ENCODE measurements at places on chromosomes 5 and 9. TPM values are rescaled to one million over a fixed set of nuclear protein-coding genes. Genes with fewer than 3 reads are reported as not detected.
A peak's percentile ranks its signal among the peaks of the same experiment; 100 is the strongest.

DNA sequence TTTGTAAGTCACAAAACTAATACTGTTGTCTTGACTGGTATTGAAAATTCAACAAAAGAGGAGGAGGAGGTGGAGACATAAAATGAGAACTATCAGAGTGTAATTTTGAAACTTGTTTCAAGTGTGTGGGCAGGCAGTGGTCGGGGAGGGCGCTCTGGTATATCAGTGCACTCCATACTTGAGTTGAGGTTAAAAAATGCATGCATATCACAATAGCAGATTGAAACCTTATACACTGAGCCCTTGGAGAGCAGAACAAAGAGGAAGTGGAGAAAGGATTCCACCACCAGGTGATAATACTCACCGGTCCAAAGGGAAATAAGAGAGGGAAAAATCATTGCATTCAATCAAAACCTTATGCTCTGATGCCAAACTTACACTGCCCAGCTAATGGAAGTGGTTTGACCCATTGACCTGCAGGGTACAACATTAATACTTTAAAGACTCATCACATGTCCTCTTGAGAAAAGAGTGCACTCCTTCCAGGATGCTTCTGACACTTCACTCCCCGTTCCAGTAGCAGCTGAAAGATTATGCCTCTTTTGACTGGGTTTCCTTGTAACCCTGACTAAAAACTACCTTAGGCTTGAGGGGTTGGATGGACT is 79.5 kb upstream of the FAM169A start:
- H3K36me3 ChIP-seq = no peaks in the 10 kb centered on the region
- H3K27ac ChIP-seq = no peak overlapping the region
- no peaks in the 10 kb centered on the region for H3K27me3 ChIP-seq
- no peak overlapping the region for H3K4me3 ChIP-seq

SYK gene
- total RNA-seq = 7.0 TPM

DNA sequence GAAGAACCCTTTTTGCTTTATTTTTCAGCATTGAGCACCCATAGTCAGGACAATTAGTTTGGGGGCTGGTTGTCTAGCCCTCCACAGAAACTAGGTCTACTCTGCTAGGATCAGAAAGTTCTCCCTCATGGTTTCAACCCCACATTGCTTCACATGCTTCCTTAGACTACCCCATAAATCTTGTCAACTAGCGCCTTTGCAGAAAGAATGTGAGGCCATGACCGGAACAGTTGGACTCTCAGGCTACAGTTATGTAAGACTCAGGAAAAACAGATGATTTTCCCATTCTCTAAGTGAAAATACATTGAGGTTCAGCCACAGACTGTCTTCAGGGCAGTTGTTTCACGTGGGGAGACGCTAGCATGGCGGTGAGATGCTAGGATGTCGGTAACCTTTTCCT is 255.6 kb downstream of the NR3C1 start:
- H3K27ac ChIP-seq = peak overlapping the region; percentile 62
- no peaks in the 10 kb centered on the region for H3K27me3 ChIP-seq
- H3K36me3 ChIP-seq = no peaks in the 10 kb centered on the region
- H3K4me3 ChIP-seq = no peak overlapping the region
- peaks cover 71% of the 10 kb centered on the region for H3K4me1 ChIP-seq

GRCh38 chr5:138177941-138178515 is 402 bp downstream of the BRD8 start:
- no peaks in the 10 kb centered on the region for H3K27me3 ChIP-seq
- DNase-seq = no peak
- peaks cover 47% of the 10 kb centered on the region for H3K36me3 ChIP-seq

- no peak overlapping the region for H3K4me3 ChIP-seq
- H3K27ac ChIP-seq = no peak overlapping the region
- peaks cover 58% of the 10 kb centered on the region for H3K4me1 ChIP-seq
- H3K36me3 ChIP-seq = no peaks in the 10 kb centered on the region
- no peaks in the 10 kb centered on the region for H3K27me3 ChIP-seq
Measured at GRCh38 chr9:131692612-131693562, 47.0 kb downstream of the RAPGEF1 start.

PCDHA11 gene
- total RNA-seq = 0.42 TPM

DNA sequence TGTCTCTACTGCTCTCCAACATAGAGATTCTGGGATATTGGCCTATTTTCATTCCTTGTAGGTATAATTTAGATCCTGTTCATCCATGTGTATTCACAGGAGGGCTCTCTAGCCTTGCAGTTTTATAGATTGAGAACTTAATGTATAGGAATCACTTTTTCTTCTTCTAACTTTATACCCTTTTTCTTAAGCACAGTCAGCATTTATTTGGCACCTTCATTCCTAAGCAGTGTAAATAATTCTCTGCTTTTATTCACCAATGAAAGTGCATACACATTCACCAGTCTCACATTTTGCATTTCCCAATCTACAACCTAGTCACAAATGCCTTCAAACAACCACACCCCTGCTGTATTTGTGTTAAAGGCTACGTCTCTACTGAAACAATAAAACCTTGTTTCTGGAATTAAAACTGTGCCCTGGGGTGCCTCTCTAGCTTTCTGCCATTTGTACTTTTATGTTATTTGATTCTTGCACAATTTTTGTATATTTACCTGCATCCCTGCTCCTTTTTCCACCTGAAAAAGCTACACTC is 49.3 kb downstream of the NREP start:
- H3K27me3 ChIP-seq = no peaks in the 10 kb centered on the region
- H3K4me3 ChIP-seq = no peak overlapping the region
- H3K36me3 ChIP-seq = no peaks in the 10 kb centered on the region
- H3K27ac ChIP-seq = no peak overlapping the region
- H3K4me1 ChIP-seq = no peaks in the 10 kb centered on the region

- DNase-seq = no peak
- H3K27ac ChIP-seq = no peak overlapping the region
- no peaks in the 10 kb centered on the region for H3K27me3 ChIP-seq
- H3K4me3 ChIP-seq = no peak overlapping the region
Measured at GRCh38 chr5:79417495-79417894, 96.4 kb downstream of the HOMER1 start.

GRCh38 chr5:97131921-97132320 is 10.5 kb downstream of the LIX1 start:
- H3K4me1 ChIP-seq = no peaks in the 10 kb centered on the region
- DNase-seq = no peak
- H3K27ac ChIP-seq = no peak overlapping the region
- no peak overlapping the region for H3K4me3 ChIP-seq
- H3K36me3 ChIP-seq = no peaks in the 10 kb centered on the region
- no peaks in the 10 kb centered on the region for H3K27me3 ChIP-seq

GRCh38 chr5:149656576-149657182 is 73.4 kb upstream of the PPARGC1B start:
- no peak overlapping the region for H3K4me3 ChIP-seq
- H3K36me3 ChIP-seq = no peaks in the 10 kb centered on the region
- H3K27me3 ChIP-seq = no peaks in the 10 kb centered on the region
- DNase-seq = no peak
- no peak overlapping the region for H3K27ac ChIP-seq

GRCh38 chr9:129604766-129605163 is 16.1 kb downstream of the C9orf50 start:
- no peaks in the 10 kb centered on the region for H3K36me3 ChIP-seq
- DNase-seq = no peak

LCN10 gene
- total RNA-seq = 7.6 TPM

- H3K27me3 ChIP-seq = no peaks in the 10 kb centered on the region
- H3K27ac ChIP-seq = peak overlapping the region; percentile 91
Measured at GRCh38 chr9:136093995-136094881, 851 bp downstream of the NACC2 start.

DNA sequence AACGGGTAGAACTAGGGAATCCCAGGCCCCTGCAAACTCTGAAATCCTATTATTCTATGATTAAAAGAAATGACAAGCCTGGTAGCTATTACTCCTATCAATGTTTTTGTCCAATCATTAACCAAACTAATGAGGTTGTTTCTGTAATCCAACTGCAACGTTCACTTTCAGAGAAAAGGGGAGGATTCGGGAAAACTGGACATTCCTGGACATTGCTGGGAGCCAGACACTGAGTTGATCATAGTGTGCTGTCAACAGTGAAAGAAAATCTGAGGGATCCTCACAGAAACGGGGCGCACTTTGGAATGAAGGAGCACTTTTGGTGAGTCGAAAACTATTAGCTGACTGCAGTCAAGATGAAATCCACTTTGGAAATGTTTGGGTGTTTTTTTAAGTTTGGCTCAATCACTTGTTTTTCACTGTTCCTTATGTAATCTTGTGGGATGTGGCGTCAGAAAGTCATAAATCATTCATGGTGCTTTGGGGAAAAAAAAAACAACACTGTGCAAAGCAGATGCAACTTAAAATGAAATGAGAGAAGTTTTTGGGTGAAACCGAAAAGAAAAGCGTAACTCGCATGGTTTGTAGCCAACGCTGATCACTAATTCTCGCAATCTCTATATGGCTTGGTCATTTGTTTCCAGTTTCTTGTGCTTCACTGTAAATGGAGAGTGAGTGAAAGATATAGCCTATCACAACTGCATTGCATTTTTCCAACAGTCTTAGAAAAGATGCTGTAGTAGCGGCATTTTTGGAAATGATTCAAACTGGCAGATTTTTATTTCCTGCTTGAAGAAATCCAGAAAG is 51.2 kb upstream of the ADRA1B start:
- H3K36me3 ChIP-seq = no peaks in the 10 kb centered on the region
- H3K27ac ChIP-seq = peak overlapping the region; percentile 1
- no peak for DNase-seq
- H3K4me1 ChIP-seq = no peaks in the 10 kb centered on the region
- peak overlapping the region; percentile 11 for H3K4me3 ChIP-seq
- no peaks in the 10 kb centered on the region for H3K27me3 ChIP-seq

FOXD4L3 gene
- total RNA-seq = not detected

CYSRT1 gene
- total RNA-seq = not detected

HAVCR1 gene
- not detected for total RNA-seq

FGF10 gene
- 6.4 TPM for total RNA-seq

TMC1 gene
- not detected for total RNA-seq

GKAP1 gene
- total RNA-seq = 12.3 TPM

GRCh38 chr5:67886761-67887160 is 328.8 kb upstream of the PIK3R1 start:
- H3K27ac ChIP-seq = no peak overlapping the region
- H3K4me3 ChIP-seq = no peak overlapping the region
- H3K27me3 ChIP-seq = no peaks in the 10 kb centered on the region

SLC36A3 gene
- not detected for total RNA-seq

- no peak overlapping the region for H3K4me3 ChIP-seq
- H3K36me3 ChIP-seq = no peaks in the 10 kb centered on the region
- no peak for DNase-seq
- peaks cover 46% of the 10 kb centered on the region for H3K4me1 ChIP-seq
Measured at GRCh38 chr5:116577064-116577788, 2.6 kb upstream of the SEMA6A start.

- peaks cover 48% of the 10 kb centered on the region for H3K4me1 ChIP-seq
- no peaks in the 10 kb centered on the region for H3K27me3 ChIP-seq
- H3K27ac ChIP-seq = peak overlapping the region; percentile 96
Measured at GRCh38 chr5:73564675-73565074, 764 bp downstream of the ANKRA2 start.

- no peak for DNase-seq
- no peaks in the 10 kb centered on the region for H3K27me3 ChIP-seq
- H3K4me1 ChIP-seq = no peaks in the 10 kb centered on the region
- no peaks in the 10 kb centered on the region for H3K36me3 ChIP-seq
- no peak overlapping the region for H3K4me3 ChIP-seq
Measured at GRCh38 chr5:105783811-105784210, 1886.9 kb downstream of the EFNA5 start.

- no peak overlapping the region for H3K4me3 ChIP-seq
- no peak for DNase-seq
- H3K27me3 ChIP-seq = no peaks in the 10 kb centered on the region
- no peaks in the 10 kb centered on the region for H3K36me3 ChIP-seq
- no peak overlapping the region for H3K27ac ChIP-seq
Measured at GRCh38 chr9:99335280-99335679, 113.2 kb downstream of the SEC61B start.

DNA sequence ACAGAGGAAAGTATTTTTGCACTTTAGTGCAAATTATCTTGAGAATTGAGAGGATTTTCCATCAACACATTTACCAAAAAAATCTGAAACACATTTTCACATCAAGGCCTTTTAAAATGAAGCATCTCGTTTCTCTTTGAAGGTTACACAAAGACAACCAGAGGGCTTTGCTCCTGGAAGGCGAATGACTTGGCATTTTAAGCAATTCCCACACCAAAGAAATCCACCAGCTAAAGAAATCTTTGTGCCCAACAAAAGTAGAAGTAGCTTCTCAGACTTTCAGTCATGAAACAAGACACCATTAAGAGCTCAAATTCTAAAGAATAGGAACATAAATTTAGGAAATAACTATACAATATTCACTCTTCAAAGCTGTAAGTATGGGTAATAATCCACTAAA is 59.9 kb downstream of the HABP4 start:
- no peaks in the 10 kb centered on the region for H3K36me3 ChIP-seq
- H3K4me1 ChIP-seq = peaks cover 34% of the 10 kb centered on the region
- no peak overlapping the region for H3K27ac ChIP-seq
- H3K4me3 ChIP-seq = no peak overlapping the region
- H3K27me3 ChIP-seq = no peaks in the 10 kb centered on the region
- peak; percentile 45 for DNase-seq

CDKN2A gene
- 3.1 TPM for total RNA-seq

SLC27A6 gene
- 41.3 TPM for total RNA-seq

DNA sequence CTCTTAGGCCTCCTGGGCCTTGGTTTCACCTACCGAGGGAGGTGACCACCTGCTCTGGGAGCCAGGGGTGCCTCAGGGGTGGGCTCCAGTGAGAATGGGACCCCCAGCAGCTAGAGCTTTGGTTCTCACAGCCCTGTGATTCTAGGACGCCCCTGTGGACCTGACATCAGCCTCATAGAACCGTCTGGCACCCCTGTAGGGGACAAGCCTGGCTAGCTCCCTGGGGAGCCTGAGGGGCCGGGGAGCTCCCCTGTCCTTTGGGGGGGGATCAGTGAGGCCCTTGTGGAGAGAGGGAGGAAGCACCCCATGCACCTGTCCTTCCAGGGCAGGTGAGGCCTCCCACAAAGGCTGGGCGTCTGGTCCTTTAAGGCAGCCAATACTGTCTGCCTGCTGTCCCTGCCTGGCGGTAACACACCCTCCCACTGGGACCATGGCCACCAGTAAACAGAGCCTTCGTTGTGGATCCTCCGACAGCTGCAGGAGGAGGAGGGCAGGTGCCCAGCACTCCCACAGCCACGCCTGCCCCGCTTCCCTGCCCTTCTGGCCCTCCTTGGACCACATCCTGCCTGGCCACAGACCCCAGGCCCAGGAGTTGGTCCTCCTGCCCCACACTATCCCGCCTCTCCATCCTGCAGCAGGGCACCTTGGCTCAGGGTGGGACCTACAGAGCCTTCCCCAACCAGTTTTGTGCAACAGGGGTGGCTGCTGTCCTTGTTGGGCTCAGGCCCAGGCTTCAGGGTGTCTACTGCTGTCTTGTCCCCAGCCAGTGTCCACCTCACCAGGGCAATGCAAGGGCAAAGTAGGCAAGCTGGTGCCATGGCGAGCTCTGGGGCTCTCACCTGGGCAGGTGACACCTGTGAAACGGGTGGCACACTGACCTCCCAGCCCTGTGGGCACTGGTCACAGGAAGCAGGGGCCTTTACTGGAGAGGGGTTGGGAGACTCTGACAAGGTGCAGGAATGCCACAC is 3.0 kb upstream of the TUBB4B start:
- H3K27me3 ChIP-seq = peaks cover 9% of the 10 kb centered on the region
- DNase-seq = no peak
- H3K4me1 ChIP-seq = peaks cover 65% of the 10 kb centered on the region
- H3K4me3 ChIP-seq = no peak overlapping the region

BAAT gene
- total RNA-seq = not detected
